ENCODE measurements at places on chromosomes 11 and 22. TPM values are rescaled to one million over a fixed set of nuclear protein-coding genes. Genes with fewer than 3 reads are reported as not detected.

Gene CYP2D6
- 0.28 TPM for total RNA-seq

Gene GSTT2
- total RNA-seq, result not detected

Gene ATF4
- 307 TPM for total RNA-seq

Gene KDM4E
- not detected for total RNA-seq

Gene TYR
- not detected for total RNA-seq

Gene OR2D2
- total RNA-seq, result not detected

Gene ACTN3
- total RNA-seq, result 0.14 TPM

Gene DRG1
- total RNA-seq, result 78.3 TPM

Gene TRPM5
- total RNA-seq, result not detected

Gene PLAAT2
- total RNA-seq, result 0.42 TPM

Gene POU2AF3
- total RNA-seq, result 0.28 TPM
